Osteocyte (in vitro differentiated cells): ENCODE measurements at places on chromosomes 3 and 15. TPM values are rescaled to one million over a fixed set of nuclear protein-coding genes. Genes with fewer than 3 reads are reported as not detected.

Gene RPUSD3
- total RNA-seq = 35.9 and 36.1 TPM in 2 replicates

Gene MYRIP
- 0.24 and 0.62 TPM in 2 replicates for total RNA-seq

Gene CCDC54
- not detected in 2 replicates for total RNA-seq

Gene PLA2G4D
- total RNA-seq = not detected in 2 replicates

Gene MAGI1
- 20.1 and 21.9 TPM in 2 replicates for total RNA-seq

GRCh38 chr15:88636654-88637053 is 2.2 kb upstream of the ISG20 start:
- no peak for DNase-seq

DNA sequence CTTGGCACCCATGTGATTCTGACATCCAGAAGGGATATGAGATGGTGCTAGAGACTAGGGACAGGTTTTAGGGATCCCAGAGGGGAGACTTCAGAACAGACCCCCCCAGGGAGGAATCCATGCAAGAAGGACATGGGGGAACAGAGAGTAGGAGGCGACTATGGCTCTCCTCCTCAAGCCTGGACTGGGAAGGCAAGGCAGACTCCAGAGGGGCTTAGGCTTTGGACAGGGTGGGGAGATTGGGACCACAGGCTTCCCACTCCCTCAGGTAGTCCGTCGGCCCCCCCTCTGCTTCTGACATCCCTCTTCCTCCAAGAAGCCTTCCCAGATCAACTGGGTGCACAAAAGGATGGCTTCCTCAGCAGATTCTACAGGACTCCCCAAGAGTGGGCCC is 3.0 kb upstream of the VIPR1 start:
- peak; percentile 73 for DNase-seq

DNA sequence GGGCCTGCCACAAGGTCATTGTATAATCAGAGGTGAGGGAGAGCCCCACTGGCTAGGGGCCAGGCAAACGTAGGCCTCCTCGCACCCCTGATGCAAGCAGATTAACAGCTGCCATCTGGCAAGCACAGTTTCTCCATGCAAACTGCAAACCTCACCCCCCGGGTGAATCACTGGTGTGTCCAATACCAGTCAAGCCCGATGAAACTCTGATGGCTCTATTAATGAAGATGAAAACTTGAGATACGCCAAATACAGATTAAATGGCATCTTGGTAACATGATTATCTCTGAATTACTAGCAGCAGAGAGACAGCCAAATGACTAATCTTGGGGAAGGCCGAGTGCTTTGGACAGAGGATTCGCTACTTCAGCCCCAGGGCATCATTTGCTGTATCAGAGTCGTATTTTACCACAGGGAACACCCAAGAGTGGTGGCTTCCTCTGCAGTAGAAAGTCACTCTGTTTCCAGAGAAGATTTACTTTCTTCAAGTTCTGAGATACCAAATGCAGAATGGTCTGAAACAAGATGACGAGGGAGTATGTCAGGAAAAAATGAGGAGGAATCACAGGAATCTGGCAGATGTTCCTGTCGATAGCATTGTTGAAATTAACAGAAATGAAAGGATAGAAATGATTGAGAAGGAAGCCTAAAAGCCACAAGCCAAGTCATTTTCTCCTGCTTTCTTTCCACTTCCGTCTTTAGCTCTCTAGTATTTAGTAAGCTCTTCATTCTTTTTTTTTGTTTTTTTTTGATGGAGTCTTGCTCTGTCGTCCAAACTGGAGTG is 96.2 kb upstream of the NR2F2 start:
- DNase-seq = no peak

DNA sequence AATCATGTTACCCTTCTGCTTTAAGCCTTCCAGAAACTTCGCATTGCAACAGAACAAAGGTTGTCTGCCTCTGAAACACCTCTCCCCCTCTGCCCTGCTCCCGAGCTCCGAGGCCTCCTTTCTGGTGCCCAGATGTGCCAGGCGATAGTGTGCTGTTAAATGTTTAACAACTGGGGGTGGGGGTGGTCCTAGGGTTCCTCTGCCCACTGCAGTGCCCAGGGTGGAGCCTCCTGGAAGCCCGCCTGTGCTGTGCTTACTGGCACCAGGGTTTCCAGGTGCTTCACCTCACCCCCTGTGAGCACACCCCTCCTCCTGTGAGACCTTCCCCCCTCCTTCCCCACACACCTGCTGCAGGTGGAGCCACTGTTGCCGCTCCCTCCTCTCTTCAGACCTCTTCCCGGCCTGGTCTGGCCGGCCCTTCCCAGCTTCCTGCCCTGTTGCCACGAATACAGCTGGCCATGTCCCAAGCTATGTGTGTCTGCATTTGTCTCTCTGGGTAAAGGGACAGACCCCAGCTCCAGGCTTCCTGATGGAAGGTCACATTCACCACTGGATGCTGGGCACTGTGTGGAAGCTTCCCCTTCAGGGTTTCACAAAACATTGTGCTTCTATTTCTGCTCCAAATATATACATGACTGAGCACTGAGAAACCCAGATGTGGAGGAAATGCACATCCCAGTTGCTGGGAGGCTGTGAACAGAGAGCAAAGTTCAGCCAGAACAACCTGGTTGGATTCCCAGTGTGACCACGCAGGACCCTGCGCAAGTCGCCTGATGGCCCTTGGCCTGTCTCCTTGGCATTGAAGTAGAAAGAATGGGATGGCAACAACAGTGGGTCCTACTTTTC is 37.2 kb downstream of the MGLL start:
- no peak for DNase-seq

- no peak for DNase-seq
These were observed 23.1 kb downstream of the SST start for GRCh38 chr3:187646906-187647660.

- DNase-seq = no peak
These were observed 37.3 kb upstream of the TEX9 start for GRCh38 chr15:56327721-56328502.

DNA sequence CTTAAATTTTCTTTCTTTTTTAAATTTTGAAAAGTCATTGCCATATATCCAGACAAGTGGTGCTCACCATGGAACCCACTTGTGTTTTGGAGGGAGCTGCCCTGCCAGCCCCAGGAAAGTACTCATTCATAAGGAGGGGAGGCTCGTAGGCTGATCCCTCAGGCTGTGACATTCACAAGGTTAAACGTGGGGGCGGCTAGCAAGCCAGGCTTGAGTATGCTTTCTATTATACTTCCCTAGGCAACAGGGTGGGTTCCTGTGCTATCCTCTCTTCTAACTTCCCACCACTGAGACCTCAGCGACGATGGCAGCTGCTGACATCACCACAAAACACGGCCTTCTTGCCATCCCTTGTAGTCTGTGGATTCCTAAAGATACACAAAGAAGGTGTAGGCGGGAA is 160.5 kb upstream of the C2CD4B start:
- peak; percentile 49 for DNase-seq

GRCh38 chr3:66485291-66485968 is 15.4 kb downstream of the LRIG1 start:
- DNase-seq = no peak

GRCh38 chr15:59519329-59519728 is 81.3 kb downstream of the FAM81A start:
- peak; percentile 30 for DNase-seq

GRCh38 chr15:100566850-100567628 is 34.9 kb downstream of the LINS1 start:
- DNase-seq = no peak

- DNase-seq = peak; percentile 76
These were observed 38.2 kb upstream of the ITGA11 start for GRCh38 chr15:68470049-68470742.

DNA sequence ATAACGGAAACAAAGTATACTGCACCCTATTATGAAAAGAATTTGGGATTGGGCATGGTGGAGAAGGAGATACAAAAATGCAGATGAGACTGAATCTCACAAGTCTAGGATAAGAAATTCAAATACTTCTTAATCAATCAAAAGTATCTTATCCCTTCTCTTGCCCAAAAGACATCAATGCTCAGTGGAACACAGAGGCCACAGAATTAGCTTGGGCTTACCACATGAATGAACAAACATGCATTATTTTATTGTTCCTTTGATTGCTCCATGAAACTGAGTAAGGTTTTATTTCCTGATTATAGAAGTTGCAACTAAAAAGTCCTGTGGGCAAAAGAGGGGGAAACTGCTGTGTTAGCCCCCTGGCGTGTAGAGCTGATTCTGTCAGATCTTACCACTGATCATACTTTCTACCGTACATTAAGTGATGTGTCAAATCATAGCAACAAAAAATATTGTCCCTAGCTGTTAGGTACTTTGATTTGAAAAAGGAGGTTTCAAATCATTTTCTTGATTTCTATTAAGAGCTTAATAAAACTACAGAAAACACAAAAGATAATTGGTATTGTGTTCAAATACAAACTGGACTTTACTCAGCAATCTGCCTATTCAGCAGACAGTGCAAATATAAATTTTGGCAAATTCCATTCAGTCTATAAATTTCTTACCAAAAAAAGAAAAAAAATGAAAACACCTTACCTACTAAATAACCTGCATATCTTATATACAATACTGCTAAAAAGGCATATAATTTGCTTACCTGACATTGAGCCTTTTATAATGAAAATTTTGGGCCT is 7.9 kb upstream of the GASK1A start:
- DNase-seq = no peak

DNA sequence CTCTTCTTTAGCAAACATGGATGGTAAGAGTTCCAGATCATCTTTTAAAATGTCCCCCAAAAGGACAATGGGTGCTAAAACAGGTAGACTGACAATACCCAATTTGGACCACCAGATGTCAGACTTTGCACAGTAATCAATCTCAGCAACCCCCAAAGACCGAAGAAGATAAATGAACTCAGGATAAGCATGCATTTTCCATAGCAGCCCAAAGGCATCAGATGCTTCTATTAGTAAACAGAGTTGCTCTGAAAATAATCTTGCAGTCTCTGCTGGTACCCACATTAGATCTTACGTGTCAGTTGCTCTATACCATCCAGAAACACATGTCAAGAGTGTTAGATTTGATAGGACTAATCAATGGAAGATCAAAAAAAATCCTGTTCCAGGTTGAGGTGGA is 20.6 kb downstream of the MYH15 start:
- DNase-seq = no peak

DNA sequence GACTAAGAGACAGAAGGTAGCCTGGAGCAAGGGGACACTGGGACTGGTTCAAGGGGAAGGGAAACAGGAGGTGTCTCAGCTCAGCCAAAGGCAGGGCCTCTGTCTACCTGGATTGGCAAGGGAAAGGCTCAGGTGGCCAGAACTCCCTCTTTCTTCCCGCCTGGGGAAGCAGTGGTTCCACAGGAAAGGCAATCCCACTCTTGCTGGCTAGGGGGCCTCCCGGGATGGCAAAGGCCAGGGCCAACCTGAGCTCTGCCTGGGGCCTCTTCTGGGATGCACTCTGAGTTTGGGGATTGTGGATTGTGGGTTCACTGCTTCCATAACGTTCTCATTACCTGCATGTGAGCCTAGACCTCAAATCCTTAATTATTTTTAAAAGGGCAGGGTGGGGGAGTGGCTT is 13.0 kb upstream of the PARP6 start:
- DNase-seq = no peak
